ENCODE measurements at places on chromosomes 6 and 20. TPM values are rescaled to one million over a fixed set of nuclear protein-coding genes. Genes with fewer than 3 reads are reported as not detected.

Gene MLIP
- 1.2 TPM for total RNA-seq

GRCh38 chr6:13557841-13558240 is 16.6 kb upstream of the SIRT5 start:
- H3K36me3 ChIP-seq: no peaks in the 10 kb centered on the region
- no peaks in the 10 kb centered on the region for H3K4me1 ChIP-seq
- DNase-seq: no peak
- H3K27ac ChIP-seq: no peak overlapping the region
- no peak overlapping the region for H3K4me3 ChIP-seq

DNA sequence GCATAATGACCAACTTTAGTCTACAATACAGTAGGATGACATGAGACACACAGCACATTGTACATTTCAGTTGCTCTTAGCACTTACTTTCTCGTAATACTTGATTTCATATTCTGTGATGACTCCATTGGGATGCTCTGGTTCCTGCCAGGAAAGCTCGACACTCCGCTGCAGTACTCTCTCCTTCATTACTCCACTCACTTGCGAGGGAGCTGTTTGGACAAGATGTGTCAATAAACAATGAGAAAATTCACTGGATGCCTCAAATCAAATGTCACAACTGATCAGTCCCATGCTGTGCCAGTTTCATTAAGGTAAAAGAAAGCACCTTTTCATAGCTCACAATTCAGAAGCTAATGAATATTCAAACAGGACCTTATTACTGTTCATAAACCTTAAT is 147.1 kb downstream of the EPHA7 start:
- DNase-seq: no peak
- H3K36me3 ChIP-seq: no peaks in the 10 kb centered on the region
- no peaks in the 10 kb centered on the region for H3K4me1 ChIP-seq
- no peaks in the 10 kb centered on the region for H3K27me3 ChIP-seq

Gene SLC17A4
- total RNA-seq: 9.6 TPM

DNA sequence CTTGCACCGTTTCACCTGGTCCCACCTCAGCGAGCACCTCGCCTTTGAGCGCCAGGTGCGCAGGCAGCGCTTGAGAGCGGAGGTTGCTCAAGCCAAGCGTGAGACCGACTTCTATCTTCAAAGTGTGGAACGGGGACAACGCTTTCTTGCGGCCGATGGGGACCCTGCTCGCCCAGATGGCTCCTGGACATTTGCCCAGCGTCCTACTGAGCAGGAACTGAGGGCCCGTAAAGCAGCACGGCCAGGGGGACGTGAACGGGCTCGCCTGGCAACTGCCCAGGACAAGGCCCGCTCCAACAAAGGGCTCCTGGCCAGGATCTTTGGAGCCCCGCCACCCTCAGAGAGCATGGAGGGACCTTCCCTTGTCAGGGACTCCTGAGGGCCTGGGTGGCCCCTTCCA is 1.5 kb downstream of the ABT1 start:
- H3K27ac ChIP-seq: no peak overlapping the region
- DNase-seq: no peak
- peaks cover 6% of the 10 kb centered on the region for H3K4me1 ChIP-seq
- H3K27me3 ChIP-seq: peaks cover 15% of the 10 kb centered on the region
